GM12878 (cell line): ENCODE measurements at places on chromosomes 5 and 9. TPM values are rescaled to one million over a fixed set of nuclear protein-coding genes. Genes with fewer than 3 reads are reported as not detected.

The ACTBL2 gene
- polyA plus RNA-seq: 0.05 TPM in 1 of 2 replicates, not detected in the other

The ECSCR gene
- 0.25 and 0.83 TPM in 2 replicates for polyA plus RNA-seq

The PCDHGA12 gene
- polyA plus RNA-seq: 0.11 and 0.48 TPM in 2 replicates

The LRRTM2 gene
- polyA plus RNA-seq: 0.07 and 0.14 TPM in 2 replicates

The C9 gene
- not detected in 2 replicates for polyA plus RNA-seq

The HAVCR2 gene
- 3.8 and 6.0 TPM in 2 replicates for polyA plus RNA-seq

The SLC2A6 gene
- 24.6 and 28.0 TPM in 2 replicates for polyA plus RNA-seq

The CCNH gene
- polyA plus RNA-seq: 76.5 and 81.9 TPM in 2 replicates

The CER1 gene
- polyA plus RNA-seq: not detected in 2 replicates

The IL13 gene
- polyA plus RNA-seq: 0.15 TPM in 1 of 2 replicates, not detected in the other

The TRPM3 gene
- not detected in 2 replicates for polyA plus RNA-seq

The MIER3 gene
- polyA plus RNA-seq: 6.5 and 6.9 TPM in 2 replicates
